ENCODE measurements at places on chromosomes 16 and 17.

- peak; percentile 86 for DNase-seq
Observed at GRCh38 chr17:8158267-8159031, 4.3 kb downstream of the VAMP2 start.

GRCh38 chr17:47254403-47254943 is 846 bp downstream of the ITGB3 start:
- no peak for DNase-seq

DNA sequence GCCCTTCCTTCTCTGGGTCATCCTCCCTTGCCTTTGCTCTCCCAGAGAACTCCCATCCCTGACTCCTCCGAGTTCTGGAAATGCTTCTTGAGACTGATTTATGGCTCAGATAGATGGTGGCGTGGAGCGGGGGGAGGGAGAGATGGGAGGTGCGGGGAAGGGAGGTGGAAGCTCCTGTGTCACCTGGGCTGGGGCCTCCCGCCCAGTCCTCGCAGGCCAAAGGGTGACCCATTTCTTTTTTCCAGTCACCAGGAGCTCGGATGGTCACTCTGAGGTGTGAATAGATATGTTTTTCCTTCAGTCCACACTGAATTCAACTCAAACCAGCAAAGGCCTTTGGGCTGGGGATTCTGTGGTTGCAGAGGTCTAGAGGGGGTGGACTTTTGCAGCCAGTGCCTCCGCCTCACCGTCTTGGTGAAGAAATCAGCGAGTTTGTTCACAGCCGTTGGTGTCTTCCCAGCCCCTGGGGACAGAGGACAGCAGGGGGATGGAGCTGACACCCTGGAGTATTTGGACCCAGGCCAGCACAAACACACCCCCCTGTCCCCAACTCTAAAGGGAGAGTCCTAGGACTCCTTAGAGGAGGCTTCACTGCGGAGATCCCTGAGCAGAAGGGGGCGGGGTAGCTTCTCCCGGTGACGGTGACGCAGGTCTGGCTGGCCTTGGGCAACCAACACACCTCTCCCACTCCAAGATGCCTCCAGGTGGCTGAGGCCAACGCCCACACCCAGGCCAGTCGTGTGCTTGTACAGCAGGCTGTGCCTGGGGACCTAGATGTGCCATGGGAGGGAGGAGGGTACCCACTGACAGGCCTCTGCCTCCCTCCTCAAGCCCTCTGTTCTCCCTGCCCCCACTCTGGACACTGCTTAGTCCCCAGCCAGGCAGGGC is 80.6 kb downstream of the AMFR start:
- DNase-seq = no peak

GRCh38 chr17:30571921-30572320 is 94.7 kb downstream of the GOSR1 start:
- no peak for DNase-seq

DNA sequence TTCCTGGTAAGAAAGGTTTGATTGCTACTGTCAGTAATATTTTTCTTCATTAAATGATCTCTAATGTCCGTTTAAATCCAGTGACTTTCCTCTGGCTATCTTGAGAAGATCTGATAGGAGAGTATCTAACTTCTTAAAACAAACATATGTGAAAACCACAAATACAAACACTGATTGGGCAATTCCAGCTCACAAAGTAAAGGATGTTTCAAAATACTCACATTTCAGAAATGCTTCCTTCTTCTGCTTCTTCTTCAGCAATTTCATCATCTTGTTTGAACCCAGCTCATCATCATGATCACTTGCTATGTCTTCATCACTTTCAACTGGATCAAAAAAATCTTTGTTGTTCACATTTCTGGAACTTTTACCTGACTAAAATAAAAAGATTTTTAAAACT is 64.3 kb upstream of the RBL2 start:
- peak; percentile 91 for DNase-seq

DNA sequence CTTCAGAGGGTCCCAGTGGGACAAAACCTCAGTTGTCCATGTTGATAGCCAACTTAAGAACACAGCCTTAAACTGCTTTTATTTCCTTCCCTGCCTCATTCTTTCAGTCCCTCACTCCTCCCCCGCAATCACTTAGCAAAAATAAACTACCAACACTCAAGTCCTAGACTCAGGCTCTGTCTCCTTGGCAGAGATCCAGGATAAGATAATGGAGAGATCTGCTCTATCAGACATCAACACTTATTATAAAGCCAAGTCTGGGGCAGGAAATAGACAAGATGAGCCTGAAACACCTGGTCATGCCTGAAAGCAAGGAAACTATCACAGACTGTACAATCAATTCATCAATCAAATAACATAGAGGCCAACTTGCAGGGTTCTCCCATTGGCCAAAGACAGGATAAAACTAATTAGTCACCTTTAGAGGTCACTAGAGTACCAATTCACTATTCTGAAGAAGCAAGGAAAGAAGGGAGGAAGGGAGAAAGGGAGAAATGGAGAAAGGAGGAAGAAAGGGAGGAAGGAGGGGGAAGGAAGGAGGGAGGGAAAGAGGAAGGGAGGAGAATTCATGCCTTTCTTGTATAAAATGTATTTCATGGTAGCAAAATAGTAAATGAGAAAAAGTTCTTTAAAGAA is 15.7 kb downstream of the HYDIN start:
- peak; percentile 2 for DNase-seq

- DNase-seq = no peak
Observed at GRCh38 chr17:3921502-3922319, 5.4 kb upstream of the P2RX1 start.

- peak; percentile 5 for DNase-seq
Observed at GRCh38 chr16:65876056-65876408, 490.5 kb upstream of the CDH5 start.

GRCh38 chr16:84563786-84564420 is 54.0 kb downstream of the COTL1 start:
- DNase-seq = no peak

DNA sequence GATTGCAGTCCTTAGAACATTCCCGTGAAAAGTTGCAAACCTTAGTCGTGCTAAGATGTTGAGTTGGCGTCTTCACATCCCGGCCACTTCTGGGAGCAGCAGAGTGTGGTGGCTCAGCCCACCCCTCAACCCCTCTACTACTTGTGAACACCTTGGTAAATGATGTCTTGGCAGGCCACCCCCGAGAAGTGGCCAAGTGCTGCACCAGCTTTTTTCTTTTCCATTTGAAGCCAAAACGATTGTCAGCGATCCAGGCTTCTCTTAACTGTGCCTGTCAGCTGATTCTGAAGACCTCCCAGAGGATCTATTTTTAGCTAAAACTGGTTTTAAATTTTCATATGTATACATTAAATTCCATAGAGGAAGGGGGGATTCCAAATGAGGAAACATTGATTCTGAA is 247.5 kb downstream of the CDH13 start:
- DNase-seq = no peak

DNA sequence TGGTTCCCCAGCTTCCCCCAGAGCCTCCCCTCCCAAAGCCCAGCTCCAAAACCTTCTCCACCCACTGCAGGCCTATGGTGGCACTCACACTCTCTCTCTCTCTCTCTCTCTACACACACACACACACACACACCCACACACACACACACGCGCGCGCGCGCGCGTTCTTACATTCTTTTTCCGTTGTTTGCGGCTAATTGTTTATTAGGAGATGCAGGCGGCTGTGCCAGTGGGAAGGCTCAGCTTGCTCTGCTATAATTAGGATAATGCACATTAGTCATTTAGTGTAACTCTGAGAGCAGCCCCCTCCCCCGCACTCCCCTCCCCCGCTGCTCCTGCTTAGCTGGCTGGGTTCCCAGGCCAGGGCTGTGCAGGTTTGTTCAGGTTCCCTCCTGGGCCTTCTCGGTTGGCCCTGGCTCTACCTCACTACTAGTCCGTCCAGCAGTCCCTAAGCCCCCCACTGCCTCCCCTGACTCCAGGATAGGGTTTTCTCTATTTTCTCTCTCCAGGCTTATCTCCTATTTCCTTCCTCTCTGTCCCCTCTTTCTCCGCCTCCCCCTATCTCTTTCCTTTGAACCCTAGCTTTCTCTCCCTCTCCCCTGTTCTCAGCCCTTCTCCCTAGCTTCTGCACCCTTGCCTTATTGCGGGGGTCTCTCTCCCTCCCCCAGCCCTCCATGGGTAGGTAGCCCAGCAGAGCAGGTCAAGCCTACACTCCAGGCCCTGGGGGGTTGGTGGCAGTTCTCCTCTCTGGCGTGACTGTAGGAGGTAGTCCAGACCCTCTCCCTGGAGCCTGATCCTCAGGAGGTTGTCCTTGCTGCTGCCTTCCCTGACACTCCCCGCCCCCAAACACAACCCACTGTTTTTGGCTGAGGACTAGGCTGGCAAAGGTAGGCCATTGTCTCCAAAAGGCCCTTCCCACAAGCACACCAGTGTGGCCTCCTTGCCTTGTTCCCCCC is 34.0 kb downstream of the TMEM132E start:
- DNase-seq = no peak

DNA sequence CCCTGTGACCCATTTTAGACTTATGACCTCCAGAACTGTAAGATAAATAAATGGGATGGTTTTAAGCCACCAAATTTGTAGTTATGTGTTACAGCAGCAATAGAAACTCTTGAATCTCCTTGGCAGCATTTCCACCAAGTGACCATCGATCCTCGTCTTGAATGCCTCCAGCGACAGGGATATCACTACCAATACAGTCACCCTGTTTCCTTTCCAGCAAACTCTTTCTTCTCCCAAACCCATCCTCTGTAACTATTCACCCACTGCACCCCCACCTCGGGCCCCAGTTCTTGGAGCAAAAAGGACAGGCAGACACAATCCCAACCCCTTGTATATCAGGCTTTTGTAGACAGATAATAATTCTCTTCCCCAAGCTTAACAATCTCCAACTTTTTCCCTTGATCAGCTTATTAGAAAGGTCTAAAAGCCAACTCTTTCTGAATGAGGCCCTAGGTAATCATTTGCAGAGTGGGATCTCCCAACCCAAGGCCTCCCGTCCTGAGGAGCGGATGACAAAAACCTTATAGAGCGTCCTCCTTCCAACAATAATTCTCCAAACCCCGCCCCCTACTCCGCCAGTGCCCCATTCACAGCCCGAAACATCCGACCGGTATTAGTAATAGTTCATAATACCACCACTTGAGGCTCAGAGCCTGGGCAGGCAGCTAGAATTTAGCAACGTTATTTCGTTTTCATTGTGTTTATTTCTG is 14.7 kb upstream of the PLLP start:
- peak; percentile 75 for DNase-seq

GRCh38 chr16:85002608-85003007 is 8.7 kb downstream of the ZDHHC7 start:
- no peak for DNase-seq

GRCh38 chr17:74133740-74134139 is 69.7 kb upstream of the RPL38 start:
- no peak for DNase-seq

DNA sequence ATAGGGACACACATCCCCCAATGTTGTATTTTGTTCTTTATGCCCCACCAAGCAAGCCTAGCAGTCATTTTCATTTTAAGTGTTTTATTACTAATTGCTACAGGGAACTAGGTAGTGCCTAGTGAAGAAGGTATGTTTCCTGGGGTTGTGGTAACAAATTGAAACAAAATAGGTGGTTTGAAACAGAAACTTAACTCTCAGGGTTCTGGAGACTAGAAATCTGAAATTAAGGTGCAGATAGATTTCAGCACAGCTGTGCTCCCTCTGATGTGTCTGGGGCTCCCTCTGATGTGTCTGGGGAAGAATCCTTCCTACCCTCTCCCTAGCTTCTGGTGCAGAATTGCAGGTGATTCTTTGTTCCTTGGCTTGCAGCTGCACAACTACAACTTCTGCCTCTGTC is 390.1 kb downstream of the ZFHX3 start:
- DNase-seq = no peak

GRCh38 chr16:17311333-17312093 is 159.2 kb downstream of the XYLT1 start:
- no peak for DNase-seq

DNA sequence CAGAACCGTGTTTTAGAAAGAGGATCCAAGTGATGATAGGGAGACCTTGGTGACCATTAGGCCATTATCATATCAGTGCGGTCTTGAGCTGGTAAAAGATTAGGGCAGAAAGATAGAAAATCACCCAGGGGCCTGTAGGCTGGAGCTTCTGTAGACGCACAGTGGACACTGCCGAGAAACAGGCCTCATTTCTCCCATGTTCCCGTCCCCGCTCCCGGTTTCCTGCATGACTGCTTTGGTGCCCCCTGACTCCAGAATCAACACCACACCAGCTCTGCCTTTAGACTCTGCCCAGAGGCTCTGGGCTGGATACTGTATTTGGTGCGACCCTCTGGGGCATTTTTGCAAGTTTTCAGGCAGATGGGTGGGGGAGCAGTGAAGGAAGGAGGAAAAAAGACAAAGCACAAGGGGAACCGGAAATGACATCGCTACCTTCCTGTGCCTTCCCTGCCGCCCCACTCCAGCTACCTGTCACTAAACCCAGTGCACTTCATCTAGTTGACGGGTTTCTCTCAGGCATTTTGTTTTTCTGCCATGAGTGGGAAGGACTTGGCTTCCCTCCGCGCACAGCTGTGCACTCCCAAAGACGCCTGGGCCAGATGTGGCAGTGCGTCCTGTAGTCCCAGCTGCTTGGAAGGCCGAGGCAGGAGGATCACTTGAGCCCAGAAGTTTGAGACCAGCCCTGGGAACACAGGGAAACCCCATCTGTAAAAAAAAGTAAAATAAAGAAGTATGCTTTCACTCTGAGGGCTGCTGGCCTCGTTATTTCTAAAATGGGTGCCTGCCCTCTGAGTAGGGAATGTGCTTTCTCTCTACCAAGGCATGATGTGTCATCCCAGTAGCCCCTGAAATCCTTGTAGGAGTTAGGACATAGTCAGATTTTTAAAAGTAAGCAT is 214.1 kb downstream of the RPTOR start:
- DNase-seq = no peak

GRCh38 chr16:75379339-75379738 is 54.0 kb downstream of the CFDP1 start:
- DNase-seq = no peak

DNA sequence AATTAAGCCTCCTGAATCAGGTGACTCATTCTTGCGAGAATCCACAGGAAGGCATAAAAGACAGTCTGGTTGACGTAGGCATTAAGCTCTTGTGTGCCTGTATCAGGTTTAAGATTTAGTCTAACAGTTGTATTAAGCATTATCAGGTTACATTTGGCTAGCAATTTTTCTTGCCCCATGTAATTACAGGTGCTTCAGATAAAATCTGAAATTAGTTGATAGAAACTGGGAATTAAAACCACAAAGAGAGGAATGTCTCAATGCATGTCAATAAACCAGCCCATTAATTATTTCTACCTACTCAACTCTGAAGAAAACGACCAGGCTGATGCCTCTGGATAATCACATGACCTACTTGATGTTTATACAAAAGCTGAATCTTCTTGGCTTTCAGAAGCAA is 217.2 kb downstream of the CA10 start:
- no peak for DNase-seq

DNA sequence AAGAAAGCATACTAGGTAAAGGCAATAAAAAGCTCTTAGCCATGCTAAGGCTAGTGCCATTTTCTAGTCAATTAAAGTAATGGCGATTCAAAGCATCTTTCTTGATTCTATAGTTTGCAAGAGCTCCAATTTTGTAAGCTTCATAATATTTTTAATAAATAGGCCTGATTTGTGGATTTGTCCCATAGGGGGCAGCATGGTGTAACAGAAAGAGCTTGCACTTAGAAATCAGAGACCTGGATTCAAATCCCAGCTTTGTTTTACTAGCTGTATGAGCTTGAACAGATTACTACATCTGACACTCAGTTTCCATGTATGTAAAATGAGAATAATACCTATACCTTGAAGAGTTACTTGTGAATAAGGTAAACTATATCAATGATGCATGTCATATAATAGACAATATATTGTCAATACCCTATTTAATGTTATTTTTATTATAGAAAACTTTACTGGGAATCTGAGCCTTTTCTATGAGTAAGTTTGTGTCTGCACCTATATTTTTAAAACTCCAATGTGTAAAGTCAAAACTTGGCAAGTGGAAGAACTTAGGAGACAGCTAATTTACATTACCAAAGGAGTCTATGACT is 93.6 kb upstream of the NOG start:
- DNase-seq = peak; percentile 45

All from iris pigment epithelial cell (primary cell).